Activated CD8-positive, alpha-beta T cell treated with anti-CD3 and anti-CD28 coated beads, Interleukin-2, amount 10 ng/mL, durations not matched to agents 7 days and 5 days (primary cell): ENCODE measurements at places on chromosomes 2 and 18. TPM values are rescaled to one million over a fixed set of nuclear protein-coding genes. Genes with fewer than 3 reads are reported as not detected.

The ZNF512 gene
- total RNA-seq, result 37.0 TPM

The TUBB8B gene
- total RNA-seq, result not detected

The TMEFF2 gene
- not detected for total RNA-seq

The FER1L5 gene
- total RNA-seq, result not detected

The NTSR2 gene
- total RNA-seq, result not detected

The SFTPB gene
- total RNA-seq, result not detected

The LAMA1 gene
- total RNA-seq, result not detected

The CDH2 gene
- total RNA-seq, result 0.21 TPM

- DNase-seq, result no peak
- H3K27me3 ChIP-seq, result peaks cover 41% of the 10 kb centered on the region
- no peaks in the 10 kb centered on the region for H3K36me3 ChIP-seq
- H3K4me3 ChIP-seq, result no peak overlapping the region
These were observed 2.0 kb downstream of the IL1A start for GRCh38 chr2:112782234-112782799.

- no peak overlapping the region for H3K4me3 ChIP-seq
- no peaks in the 10 kb centered on the region for H3K4me1 ChIP-seq
- no peak overlapping the region for H3K27ac ChIP-seq
- peaks cover 5% of the 10 kb centered on the region for H3K27me3 ChIP-seq
- DNase-seq, result no peak
These were observed 109.1 kb upstream of the NCK2 start for GRCh38 chr2:105635564-105635963.

GRCh38 chr18:25283781-25284180 is 68.2 kb downstream of the ZNF521 start:
- no peak for DNase-seq
- no peak overlapping the region for H3K4me3 ChIP-seq
- H3K27ac ChIP-seq, result no peak overlapping the region
- H3K4me1 ChIP-seq, result no peaks in the 10 kb centered on the region

DNA sequence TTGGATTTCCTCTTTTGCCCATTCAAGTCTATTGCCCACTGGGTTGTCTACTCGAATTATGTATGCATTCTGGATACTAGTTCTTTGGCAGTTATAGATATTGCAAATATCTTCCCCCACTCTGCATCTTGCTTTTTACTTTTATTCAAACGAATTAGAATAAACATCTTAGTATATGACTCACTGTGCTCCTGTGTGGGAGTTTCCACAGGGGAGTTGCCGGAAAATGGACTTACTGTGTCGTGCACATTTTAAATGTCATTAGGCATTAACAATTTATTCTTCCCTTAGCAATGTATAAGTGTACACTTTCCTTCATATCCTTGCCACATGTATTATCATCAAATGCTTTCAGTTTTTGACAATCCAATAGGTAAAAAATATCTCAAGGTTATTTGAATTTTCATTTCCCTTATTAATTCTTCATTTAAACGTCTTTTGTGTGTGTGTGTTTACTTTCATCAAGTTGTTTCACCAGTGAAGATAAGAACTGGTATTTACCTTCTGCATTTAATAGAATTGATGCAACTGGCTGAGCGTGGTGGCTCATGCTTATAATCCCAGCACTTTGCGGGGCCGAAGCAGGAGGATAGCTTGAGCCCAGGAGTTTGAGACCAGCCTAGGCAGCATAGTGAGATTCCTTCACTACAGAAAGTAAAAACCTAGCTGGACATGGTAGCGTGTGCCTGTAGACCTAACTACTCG is 4.6 kb upstream of the UGT1A5 start:
- peaks cover 5% of the 10 kb centered on the region for H3K4me1 ChIP-seq
- H3K27me3 ChIP-seq, result peaks cover 12% of the 10 kb centered on the region
- no peak for DNase-seq
- no peak overlapping the region for H3K4me3 ChIP-seq
- H3K27ac ChIP-seq, result no peak overlapping the region

- no peaks in the 10 kb centered on the region for H3K4me1 ChIP-seq
- no peaks in the 10 kb centered on the region for H3K36me3 ChIP-seq
- H3K27me3 ChIP-seq, result no peaks in the 10 kb centered on the region
- DNase-seq, result no peak
These were observed 381.8 kb downstream of the CPS1 start for GRCh38 chr2:210938228-210938627.

GRCh38 chr18:811892-812375 is at the start of gene YES1:
TSS of gene YES1 (minus strand) at chr18:812242. CDS start at chr18:756827, 55,415 bp downstream.
- peaks cover 71% of the 10 kb centered on the region for H3K4me1 ChIP-seq
- no peak for DNase-seq
- peaks cover 26% of the 10 kb centered on the region for H3K36me3 ChIP-seq
- H3K27me3 ChIP-seq, result no peaks in the 10 kb centered on the region
- H3K27ac ChIP-seq, result peak within 1 kb of the TSS; percentile 98

GRCh38 chr18:37537868-37538525 is 27.6 kb downstream of the CELF4 start:
- H3K36me3 ChIP-seq, result no peaks in the 10 kb centered on the region
- H3K4me1 ChIP-seq, result no peaks in the 10 kb centered on the region
- peak; percentile 59 for DNase-seq

GRCh38 chr2:31430439-31431165 is 16.1 kb upstream of the XDH start:
- no peaks in the 10 kb centered on the region for H3K36me3 ChIP-seq
- H3K27ac ChIP-seq, result no peak overlapping the region
- H3K4me1 ChIP-seq, result peaks cover 11% of the 10 kb centered on the region
- H3K4me3 ChIP-seq, result no peak overlapping the region
- H3K27me3 ChIP-seq, result peaks cover 9% of the 10 kb centered on the region

GRCh38 chr2:186645999-186646398 is 47.9 kb upstream of the FAM171B start:
- H3K4me1 ChIP-seq, result no peaks in the 10 kb centered on the region
- no peak overlapping the region for H3K4me3 ChIP-seq
- no peak overlapping the region for H3K27ac ChIP-seq
- no peaks in the 10 kb centered on the region for H3K36me3 ChIP-seq

DNA sequence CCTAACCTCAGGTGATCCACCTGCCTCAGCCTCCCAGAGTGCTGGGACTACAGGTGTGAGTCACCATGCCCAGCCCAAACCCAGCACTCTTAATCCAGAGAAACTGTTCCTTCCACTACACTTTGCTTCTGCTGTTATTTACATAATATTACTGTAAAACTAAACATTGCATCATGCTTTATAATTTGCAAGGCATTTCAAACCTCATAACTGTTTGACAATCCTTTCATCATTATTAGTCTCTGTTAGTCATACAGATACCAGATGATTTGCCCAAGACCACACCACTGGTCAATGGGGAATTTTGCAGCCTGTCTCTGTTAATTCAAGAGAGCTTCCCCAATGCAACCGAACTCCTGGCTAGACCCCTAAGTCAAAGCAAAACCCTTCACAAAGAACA is 338.3 kb downstream of the ALK start:
- H3K27ac ChIP-seq, result no peak overlapping the region
- no peak for DNase-seq
- H3K4me3 ChIP-seq, result no peak overlapping the region
- no peaks in the 10 kb centered on the region for H3K4me1 ChIP-seq
- no peaks in the 10 kb centered on the region for H3K36me3 ChIP-seq
- H3K27me3 ChIP-seq, result peaks cover 4% of the 10 kb centered on the region

- DNase-seq, result no peak
- H3K27ac ChIP-seq, result no peak overlapping the region
- H3K4me1 ChIP-seq, result peaks cover 6% of the 10 kb centered on the region
These were observed 61.8 kb downstream of the RFTN2 start for GRCh38 chr2:197613509-197613987.

DNA sequence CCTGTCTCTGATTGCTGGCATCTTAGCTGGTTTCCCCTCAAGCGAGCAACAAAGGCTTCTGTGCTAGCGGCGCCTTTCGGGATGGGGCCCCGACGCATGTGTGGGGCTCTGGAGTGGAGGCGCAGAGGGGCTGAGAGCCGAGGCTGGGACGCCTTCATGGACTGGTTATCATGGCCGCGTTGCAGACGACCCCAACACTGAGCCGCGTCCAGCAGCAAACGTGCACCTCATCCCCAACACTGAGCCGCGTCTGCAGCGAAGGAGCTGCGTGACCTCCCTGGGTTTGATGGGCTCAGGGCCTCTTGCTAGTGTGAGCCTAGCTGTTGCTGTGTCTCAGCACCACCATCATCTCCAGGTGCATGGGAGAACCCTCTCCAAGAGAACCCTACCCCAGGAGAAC is 123.7 kb upstream of the CTDP1 start:
- DNase-seq, result no peak
- H3K4me1 ChIP-seq, result no peaks in the 10 kb centered on the region
- H3K27ac ChIP-seq, result no peak overlapping the region
- H3K4me3 ChIP-seq, result no peak overlapping the region
- H3K36me3 ChIP-seq, result no peaks in the 10 kb centered on the region

- DNase-seq, result no peak
- no peaks in the 10 kb centered on the region for H3K4me1 ChIP-seq
- H3K36me3 ChIP-seq, result no peaks in the 10 kb centered on the region
- no peak overlapping the region for H3K4me3 ChIP-seq
These were observed 46.3 kb upstream of the GBX2 start for GRCh38 chr2:236214376-236214995.

DNA sequence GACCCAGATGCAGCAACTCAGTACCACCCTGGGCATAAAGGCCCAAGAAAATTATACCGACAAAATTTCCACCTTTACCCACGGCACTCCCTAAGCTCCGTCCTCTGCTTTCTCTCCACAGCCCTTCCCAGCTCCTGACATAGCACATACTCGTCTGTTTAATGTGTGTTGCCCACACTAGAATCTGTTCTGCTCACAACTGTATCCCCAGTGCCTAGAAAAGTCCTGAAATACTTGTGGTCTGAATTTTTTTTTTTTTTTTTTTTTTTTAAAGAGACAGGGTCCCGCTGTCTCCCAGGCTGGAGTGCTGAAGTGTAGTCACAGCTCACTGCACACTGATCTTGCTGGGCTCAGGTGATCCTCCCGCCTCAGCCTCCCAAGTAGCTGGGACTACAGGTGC is 62.3 kb downstream of the ADCY3 start:
- peaks cover 3% of the 10 kb centered on the region for H3K36me3 ChIP-seq
- DNase-seq, result no peak
- peaks cover 2% of the 10 kb centered on the region for H3K4me1 ChIP-seq
- no peak overlapping the region for H3K27ac ChIP-seq
- H3K4me3 ChIP-seq, result no peak overlapping the region
- no peaks in the 10 kb centered on the region for H3K27me3 ChIP-seq

- H3K4me3 ChIP-seq, result no peak overlapping the region
- no peaks in the 10 kb centered on the region for H3K4me1 ChIP-seq
- no peaks in the 10 kb centered on the region for H3K27me3 ChIP-seq
- DNase-seq, result no peak
- no peaks in the 10 kb centered on the region for H3K36me3 ChIP-seq
These were observed 394.2 kb downstream of the CLIP4 start for GRCh38 chr2:29509397-29509796.

GRCh38 chr2:60052601-60053000 is 500.9 kb downstream of the BCL11A start:
- no peaks in the 10 kb centered on the region for H3K36me3 ChIP-seq
- no peak overlapping the region for H3K4me3 ChIP-seq
- no peak overlapping the region for H3K27ac ChIP-seq
- H3K4me1 ChIP-seq, result no peaks in the 10 kb centered on the region
- no peak for DNase-seq

DNA sequence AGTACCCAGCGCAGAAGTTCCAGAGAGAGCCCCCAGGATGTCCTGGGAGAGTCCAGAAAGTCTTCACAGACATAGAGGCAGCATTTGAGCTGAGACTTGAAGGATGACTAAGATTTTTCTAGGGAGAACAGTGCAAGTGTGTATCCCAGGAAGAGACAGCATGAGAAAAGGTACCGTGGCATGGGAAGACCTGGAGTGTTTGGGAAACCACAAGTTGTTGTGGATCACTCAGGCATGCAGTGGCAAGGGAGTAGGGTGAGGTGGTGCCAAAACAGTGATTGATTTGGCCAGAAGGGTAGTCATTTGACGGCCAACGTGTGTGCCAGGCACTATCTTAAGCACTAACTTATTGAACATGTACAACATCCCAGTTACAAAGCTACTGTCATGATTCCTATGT is 24.5 kb upstream of the KCNK3 start:
- no peaks in the 10 kb centered on the region for H3K36me3 ChIP-seq
- DNase-seq, result no peak
- peaks cover 11% of the 10 kb centered on the region for H3K4me1 ChIP-seq
- no peak overlapping the region for H3K27ac ChIP-seq
- peaks cover 25% of the 10 kb centered on the region for H3K27me3 ChIP-seq

GRCh38 chr18:42025491-42025890 is 70.5 kb downstream of the PIK3C3 start:
- H3K36me3 ChIP-seq, result peaks cover 30% of the 10 kb centered on the region
- no peak overlapping the region for H3K27ac ChIP-seq
- DNase-seq, result no peak
- H3K27me3 ChIP-seq, result no peaks in the 10 kb centered on the region
- H3K4me1 ChIP-seq, result peaks cover 21% of the 10 kb centered on the region
- no peak overlapping the region for H3K4me3 ChIP-seq

- H3K27me3 ChIP-seq, result peaks cover 4% of the 10 kb centered on the region
- no peaks in the 10 kb centered on the region for H3K36me3 ChIP-seq
- peaks cover 9% of the 10 kb centered on the region for H3K4me1 ChIP-seq
- DNase-seq, result no peak
- H3K27ac ChIP-seq, result no peak overlapping the region
These were observed 40.7 kb downstream of the TCF7L1 start for GRCh38 chr2:85173909-85174308.
